ENCODE measurements at places on chromosomes 16 and 17.
A peak's percentile ranks its signal among the peaks of the same experiment; 100 is the strongest.

- no peak for DNase-seq
These were observed 4.4 kb downstream of the ESRP2 start for GRCh38 chr16:68231384-68232136.

DNA sequence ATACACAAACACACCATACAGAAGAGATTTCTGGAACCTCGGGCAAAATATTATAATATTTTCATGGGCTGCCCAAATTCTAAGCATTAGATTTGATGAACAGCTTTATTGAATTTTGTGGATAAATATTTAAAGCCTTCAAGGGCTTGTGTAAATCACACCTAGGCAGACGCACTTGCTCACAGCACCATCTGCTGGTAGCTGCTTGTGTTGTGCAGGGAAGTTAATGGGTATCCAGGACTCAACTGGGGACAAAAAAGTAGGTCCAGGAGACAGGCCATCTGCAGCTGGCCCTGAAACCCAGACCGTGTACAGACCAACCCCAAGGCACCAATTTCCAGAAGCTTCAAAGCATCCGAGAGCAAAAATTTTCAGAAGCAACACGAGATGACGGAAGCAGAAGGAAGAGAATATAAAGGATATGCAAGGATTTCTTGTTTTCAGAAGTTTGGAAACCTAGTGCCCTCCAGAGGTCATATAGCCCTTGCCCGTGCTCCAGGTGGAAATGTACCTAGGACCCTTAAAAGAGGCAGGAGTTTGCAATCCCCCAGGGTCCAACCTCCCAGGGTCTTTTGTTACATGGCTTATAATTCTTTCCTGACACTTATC is 140.0 kb downstream of the CHD9NB start:
- no peak for DNase-seq

- DNase-seq, result no peak
These were observed 81.5 kb downstream of the AMFR start for GRCh38 chr16:56343661-56344517.

DNA sequence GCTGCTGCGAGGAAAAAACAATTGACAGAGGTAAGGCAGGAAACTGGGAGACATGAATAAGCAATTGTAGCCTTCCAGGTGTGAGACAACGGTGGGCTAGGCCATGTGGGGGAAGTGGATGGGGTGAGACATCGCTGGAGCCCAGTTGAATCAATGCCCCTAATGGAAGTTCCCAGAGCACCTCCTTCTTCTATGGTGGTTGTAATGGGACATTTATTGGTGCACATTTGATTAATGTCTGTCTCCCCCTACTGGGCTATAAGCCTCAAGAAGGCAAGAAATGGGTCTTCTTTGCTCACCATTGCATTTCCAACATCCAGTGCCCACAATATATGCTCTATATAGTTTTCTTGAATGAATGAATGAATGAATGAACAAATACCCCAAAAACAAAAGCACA is 22.7 kb upstream of the CD300E start:
- no peak for DNase-seq

DNA sequence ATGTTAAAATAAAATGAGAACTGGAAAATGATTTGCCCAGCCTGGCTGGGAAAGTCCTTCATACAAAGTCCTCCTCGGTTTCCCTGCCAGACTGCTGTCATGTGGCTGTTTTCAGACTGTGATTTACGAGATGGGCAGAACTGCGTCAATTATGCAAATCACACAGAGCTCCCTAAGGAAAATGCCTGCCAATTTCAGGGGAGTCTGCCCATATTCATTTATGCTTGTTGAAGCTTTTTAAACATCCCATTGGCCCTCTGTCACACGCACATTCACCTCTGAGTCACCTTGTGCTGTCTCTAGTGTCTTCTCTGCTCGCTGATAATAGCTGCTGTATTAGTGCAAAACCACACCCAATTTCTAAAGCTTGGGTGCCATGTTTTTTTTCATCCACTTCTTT is 81.7 kb upstream of the FAM20A start:
- DNase-seq, result no peak

GRCh38 chr16:24759006-24759405 is 29.6 kb downstream of the TNRC6A start:
- DNase-seq, result no peak

- no peak for DNase-seq
These were observed 648.1 kb downstream of the TOX3 start for GRCh38 chr16:51898872-51899271.

- DNase-seq, result no peak
These were observed 7.8 kb downstream of the HOXB1 start for GRCh38 chr17:48523010-48523409.

- no peak for DNase-seq
These were observed 405 bp upstream of the CBLN1 start for GRCh38 chr16:49281843-49282642.

GRCh38 chr17:10814075-10814474 is 10.2 kb upstream of the TMEM238L start:
- no peak for DNase-seq

DNA sequence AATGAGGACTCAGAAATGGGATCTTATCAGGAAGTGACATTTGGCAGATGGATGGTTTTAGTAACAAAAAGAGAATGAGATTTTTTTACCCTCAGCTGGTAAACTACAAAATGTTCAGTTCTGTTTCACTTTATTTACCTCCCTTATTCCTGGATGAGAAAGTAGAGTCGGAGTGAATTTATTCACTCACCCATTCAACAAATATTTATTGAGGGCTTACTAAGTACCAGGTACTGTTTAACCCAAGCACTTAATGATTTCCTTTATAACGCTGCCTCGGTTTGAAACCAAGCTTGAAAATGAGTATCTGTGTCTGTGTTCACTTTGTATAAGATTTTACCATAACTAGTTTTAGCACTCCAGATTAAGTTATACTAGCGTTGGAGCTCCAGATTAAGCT is 38.1 kb downstream of the CDRT15 start:
- no peak for DNase-seq

GRCh38 chr16:51651061-51651466 is 500.0 kb upstream of the SALL1 start:
- DNase-seq, result no peak

DNA sequence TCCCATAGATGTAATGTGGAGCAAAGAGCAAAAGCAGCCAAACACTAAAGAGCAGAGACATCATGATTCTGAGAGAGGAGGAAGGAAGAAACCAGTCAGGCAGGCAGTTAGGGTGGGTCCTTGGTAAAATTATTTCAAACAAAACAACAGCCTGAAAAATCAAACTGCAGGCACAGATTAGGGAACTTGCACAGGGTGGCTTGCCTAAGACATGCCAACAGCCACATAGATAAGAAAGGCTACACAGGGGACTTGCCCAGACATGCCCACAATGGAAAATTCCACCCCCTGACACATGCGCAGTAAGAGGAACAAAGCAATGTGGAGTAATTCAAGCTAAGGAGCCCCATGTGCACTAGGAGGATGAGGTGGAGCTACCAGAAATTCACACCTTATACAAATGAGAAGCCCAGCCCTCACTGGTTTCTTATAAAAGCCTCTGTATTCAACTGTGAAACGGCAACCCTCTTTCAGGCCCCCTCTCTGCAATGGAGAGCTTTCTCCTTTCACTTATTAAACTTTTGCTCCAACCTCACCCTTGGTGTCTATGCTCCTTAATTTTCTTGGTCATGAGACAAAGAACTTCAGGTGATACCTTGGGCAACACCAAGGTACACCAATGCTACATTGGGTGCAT is 7.3 kb upstream of the GAS7 start:
- no peak for DNase-seq

GRCh38 chr17:73189417-73190099 is 3.3 kb upstream of the COG1 start:
- no peak for DNase-seq

GRCh38 chr17:82920715-82921114 is 80.9 kb upstream of the ZNF750 start:
- DNase-seq, result no peak

DNA sequence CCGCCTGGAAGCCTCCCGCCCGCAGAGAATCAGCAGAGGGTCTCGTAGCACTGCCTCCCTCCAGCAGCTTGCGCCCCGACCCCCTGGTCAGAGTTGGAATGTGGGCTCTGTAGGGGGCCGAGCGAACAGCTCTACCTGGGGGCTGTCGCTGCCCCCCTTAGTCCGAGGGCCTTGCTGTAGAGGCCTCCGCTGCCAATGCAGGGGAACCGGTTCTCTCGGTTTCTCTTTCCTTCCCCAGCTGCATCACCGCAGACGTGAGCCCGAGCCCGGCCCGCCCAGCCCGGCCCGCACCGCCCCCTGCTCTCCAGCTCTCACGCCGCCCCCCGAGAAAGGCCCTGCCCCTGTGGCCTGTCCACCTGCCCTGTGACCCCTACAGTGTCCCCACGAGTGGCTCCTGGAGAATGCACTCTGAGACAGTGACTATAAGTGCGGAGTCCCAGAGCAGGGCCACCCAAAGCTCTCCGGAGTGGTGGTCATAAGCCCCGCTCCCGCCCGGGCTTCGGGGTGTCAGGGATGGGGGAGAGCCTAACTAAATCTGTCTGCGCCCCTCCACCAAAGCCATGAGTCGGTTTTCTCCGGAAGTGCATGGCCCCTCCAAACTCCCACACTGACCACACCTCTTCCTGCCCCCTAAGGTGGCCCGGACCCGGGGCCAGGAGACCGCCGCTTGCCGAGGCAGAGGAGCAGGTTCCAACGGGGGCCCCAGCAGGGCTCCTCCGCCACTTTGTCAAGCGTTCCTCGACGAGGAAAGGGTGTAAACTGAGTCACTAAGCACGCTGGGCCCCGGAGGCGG is 1.7 kb downstream of the ARHGAP27 start:
- no peak for DNase-seq

DNA sequence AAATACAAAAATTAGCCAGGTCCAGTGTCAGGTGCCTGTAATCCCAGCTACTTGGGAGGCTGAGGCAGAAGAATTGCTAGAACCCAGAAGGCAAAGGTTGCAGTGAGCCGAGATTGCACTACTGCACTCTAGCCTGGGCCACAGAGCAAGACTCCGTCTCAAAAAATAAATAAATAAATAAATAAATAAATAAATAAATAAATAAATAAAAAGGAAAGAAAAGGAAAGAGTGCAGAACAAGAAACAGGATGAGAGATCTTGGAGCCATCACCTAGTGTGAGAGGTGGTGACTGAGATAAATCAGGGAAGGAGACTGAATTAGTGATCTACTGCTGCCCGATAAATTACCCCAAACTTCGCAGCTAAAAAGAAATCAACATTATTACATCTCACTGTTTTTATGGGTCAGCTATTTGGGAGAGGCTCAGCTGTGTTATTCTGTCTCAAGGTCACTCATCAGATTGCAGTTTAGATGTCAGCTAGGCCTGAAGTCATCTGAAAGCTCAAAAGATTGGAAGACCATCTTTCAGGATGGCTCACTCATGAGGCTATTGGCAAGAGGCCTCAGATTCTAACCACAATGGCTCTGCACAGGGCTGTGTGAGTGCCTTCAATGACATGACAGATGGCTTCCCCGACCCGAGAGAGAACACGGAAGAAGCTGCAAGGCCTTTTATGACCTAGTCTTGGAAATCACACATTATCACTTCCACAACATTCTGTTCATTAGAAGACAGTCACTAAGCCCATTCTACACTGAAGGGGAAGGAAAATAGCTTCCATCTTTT is 66.4 kb downstream of the CMC2 start:
- no peak for DNase-seq

GRCh38 chr17:32142857-32143526 is 690 bp downstream of the RHOT1 start:
- no peak for DNase-seq

- no peak for DNase-seq
These were observed 7.0 kb downstream of the TMIGD1 start for GRCh38 chr17:30326809-30327208.

GRCh38 chr17:61970030-61970429 is 42.2 kb upstream of the INTS2 start:
- DNase-seq, result no peak

- peak; percentile 18 for DNase-seq
These were observed 60.4 kb downstream of the BAIAP2 start for GRCh38 chr17:81095383-81095762.

DNA sequence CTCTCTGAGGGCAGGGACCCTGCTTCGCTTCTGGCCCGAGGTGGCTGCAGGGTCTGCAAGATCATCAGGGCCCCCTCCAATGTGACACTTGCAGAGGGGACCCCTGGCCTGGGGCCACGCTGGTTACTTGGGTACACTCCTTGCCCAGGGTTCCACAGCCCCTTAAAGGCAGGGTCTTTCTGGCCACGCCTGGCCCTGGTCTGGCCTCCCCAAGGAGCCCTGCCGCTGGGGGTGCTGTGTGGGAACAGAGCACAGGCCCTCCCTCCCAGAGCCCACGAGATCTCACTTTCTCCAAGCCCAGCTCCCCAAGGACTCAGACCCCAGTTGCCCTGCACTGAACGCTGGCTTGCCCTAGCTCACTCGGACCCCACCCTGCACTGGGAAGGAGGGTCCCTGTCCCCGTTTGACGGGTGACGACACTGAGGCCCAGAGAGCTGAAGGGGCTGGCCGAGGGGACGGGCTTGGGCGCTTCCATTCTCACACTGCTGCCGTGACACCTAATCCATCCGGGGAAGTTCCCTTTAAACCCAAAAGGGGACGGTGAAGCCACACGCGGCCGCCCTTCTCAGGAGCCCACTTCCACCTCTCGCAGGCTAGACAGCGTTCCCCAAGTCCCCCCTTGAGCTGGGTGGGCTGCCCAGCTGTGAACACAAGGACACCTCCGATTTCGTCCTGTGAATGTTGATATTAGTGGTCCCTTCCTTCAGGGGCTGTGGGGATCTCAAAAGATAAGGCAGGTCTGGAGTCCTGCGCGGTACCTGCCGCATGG is 26.9 kb upstream of the OSGIN1 start:
- DNase-seq, result no peak

DNA sequence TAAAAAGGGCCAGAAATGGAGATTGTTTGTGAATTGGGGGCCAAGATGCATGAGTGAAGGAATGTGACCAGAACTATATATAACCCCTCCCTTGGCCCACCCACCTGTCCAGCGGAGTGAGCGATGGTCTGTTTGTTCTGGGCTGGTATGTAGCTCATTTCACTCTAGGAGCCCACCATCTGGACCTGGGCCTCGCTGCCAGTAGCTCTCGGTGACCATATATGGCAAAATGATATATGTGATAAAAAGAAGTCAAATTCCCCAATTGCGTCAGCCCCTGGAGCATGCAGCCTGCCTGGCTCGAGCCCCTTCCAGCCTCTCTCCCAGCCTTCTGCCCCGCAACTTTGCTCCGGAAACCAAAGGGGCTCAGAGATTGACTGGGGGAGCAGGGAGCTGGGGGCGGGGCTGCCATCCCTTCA is 47.3 kb downstream of the CCDC42 start:
- DNase-seq, result no peak

- DNase-seq, result no peak
These were observed 48.4 kb downstream of the TOX3 start for GRCh38 chr16:52498328-52499059.

DNA sequence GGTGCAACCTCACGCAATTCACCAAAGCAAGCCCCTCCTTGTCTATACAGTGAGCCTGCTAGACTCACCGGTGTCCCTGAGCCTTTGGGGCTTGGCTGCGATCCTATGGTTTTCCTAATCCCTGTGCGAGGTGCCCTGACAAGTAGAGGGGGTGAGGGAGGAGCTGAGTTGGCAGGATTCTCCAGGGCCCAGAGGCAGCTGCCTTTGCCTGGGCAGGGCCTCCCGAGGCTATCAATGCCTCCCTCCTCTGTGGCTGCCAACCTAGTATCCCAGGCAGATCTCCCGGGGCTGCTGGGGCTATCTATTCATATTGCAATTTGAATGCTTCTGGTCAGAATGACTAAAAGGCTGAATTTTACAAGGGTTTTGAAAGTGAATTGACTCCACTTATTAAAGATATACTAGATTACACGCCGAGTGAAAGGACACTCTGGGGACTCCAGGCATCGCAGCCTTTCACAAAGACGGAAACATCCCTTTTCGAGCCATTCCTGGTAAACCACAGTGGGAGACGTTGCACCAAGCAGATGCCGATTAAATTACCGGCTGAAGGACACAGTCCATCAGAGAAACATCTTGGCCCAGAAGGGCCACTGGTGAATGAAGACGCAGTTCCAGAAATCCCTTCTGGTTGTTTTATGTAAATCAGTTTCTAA is 11.3 kb upstream of the PITPNM3 start:
- no peak for DNase-seq
